Cardiac muscle cell (in vitro differentiated cells and primary cell): ENCODE measurements at places on chromosomes 6 and 20. TPM values are rescaled to one million over a fixed set of nuclear protein-coding genes. Genes with fewer than 3 reads are reported as not detected.
A peak's percentile ranks its signal among the peaks of the same experiment; 100 is the strongest.

GRCh38 chr6:89508755-89509563 lies 76.0 kb downstream of the ANKRD6 start:
- no peaks in the 10 kb centered on the region for H3K36me3 ChIP-seq
- DNase-seq = peak; percentile 32

GRCh38 chr20:8303651-8304050 lies 171.6 kb downstream of the PLCB1 start:
- H3K27ac ChIP-seq = no peak overlapping the region
- DNase-seq = no peak
- no peak overlapping the region for H3K4me3 ChIP-seq
- H3K4me1 ChIP-seq = peaks cover 4% of the 10 kb centered on the region
- no peaks in the 10 kb centered on the region for H3K36me3 ChIP-seq

HUS1B gene
- 1.2 and 1.9 TPM in 2 replicates for total RNA-seq

GRCh38 chr6:92559611-92560010 lies 859.7 kb downstream of the EPHA7 start:
- no peak overlapping the region for H3K4me3 ChIP-seq
- no peaks in the 10 kb centered on the region for H3K36me3 ChIP-seq
- peaks cover 6% of the 10 kb centered on the region for H3K4me1 ChIP-seq
- no peak overlapping the region for H3K27ac ChIP-seq
- no peaks in the 10 kb centered on the region for H3K27me3 ChIP-seq
- no peak for DNase-seq

CCN6 gene
- not detected in 2 replicates for total RNA-seq

DNA sequence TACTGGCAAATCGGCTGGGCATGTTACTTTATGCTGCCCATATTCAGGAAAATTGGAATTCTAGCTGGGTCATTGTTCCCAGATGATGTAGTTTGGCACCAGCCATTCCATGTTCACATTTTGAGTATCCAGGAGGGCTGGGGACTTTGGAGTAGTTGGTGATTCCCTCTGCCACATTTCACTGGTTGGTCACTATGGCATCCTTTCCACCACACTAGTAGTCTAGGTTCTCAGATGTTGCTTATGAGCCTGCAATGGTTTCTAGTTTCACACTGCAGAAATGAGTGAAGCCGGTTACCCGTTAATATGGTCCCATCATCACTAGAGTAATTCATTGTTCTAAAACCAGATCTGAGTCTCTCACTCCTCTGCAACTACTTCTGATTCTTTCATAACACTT lies 4.6 kb downstream of the PTPN1 start:
- no peaks in the 10 kb centered on the region for H3K27me3 ChIP-seq
- H3K27ac ChIP-seq = no peak overlapping the region
- DNase-seq = no peak
- no peaks in the 10 kb centered on the region for H3K36me3 ChIP-seq
